ENCODE measurements at places on chromosomes 5 and 9. TPM values are rescaled to one million over a fixed set of nuclear protein-coding genes. Genes with fewer than 3 reads are reported as not detected.

DNA sequence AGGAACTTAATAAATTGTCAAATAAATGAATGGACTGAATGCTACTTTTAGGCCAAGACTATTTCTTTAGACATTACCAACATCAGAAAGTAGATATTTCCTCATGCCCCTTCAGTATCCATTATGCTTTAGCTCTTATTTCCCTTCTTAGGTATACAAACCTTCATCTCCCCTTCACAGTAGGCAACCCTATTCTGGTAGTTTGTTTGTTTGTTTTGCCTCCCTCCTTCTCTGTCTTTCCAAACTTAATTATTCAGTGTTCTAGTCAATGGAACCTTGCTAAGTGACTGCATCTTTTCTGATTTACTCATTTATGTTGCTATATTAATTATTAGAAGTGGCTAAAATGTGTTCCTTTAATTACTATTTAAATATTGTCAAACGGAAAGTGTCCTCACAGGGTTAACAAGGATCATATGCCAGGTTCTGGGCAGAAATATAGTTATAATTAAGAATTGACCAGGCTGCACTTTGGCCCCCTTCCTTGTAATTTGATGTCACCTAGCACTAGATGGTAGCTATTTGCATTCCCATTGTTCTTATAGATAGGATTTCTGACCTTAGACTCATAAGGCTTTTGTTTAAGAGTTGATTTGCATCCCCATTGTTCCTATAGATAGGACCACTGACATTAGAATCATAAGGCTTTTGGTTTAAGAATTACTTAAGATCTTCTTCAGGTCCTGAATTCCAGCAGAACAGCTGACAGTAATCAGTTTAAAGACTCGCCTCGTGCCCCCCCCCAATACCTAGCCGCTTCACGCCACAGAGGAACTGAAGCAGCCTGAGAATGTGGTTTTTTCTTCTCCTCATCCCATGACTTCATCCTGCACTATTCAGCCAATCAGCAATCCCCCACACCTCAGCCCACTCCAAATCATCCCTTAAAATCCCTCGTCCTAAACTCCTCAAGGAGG lies 84.4 kb upstream of the NUDT12 start:
- no peak for DNase-seq

DNA sequence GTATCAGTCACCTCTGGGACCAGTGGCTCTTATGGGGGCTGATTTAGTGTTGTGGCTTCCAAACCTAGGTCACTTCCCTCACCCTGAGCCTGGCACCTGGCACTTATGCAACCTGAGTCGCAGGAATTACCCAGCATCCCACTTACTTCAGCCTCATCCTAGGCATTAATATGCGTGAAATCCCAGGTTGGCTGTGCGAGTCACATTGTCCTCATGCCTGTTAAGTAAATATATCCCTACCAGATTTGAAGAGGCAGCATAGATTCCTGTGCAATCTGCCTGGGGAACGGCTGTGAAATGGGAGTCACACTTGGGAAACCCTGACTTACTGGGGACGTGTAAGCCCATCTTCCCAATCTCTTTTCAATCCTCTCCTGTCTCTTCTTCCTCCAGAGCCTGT lies 42.7 kb upstream of the AKNA start:
- no peak for DNase-seq

Gene CDH10
- total RNA-seq, result not detected

DNA sequence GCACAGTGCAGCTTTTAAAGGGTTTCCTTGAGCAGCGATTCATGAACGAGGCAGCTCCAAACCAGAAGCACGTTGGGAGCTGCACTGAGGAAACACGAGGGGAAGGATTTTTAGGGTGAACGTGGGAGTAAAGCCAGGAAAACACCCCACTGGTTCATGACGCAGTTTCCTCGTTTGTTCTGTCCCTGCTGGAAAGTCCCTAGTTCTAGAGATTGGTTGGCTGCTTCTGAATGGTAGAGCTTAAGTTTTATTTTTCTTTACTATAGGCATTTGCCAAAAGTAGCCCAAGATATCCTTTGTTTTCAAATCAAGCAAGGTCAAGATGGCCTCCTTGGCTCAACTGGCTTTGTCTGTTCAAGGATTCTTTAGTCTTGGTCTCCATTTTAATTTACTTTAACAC lies 116.5 kb upstream of the CACNA1B start:
- DNase-seq, result no peak

Gene SLC25A2
- total RNA-seq, result 0.38 TPM

GRCh38 chr5:78000191-78000590 lies 224.1 kb upstream of the TBCA start:
- DNase-seq, result no peak

GRCh38 chr9:93256878-93257807 lies 73.2 kb downstream of the WNK2 start:
- DNase-seq, result peak; percentile 9

Gene TBC1D2
- total RNA-seq, result 11.0 TPM

Gene AJM1
- 8.7 TPM for total RNA-seq

- DNase-seq, result no peak
These were observed 110.1 kb downstream of the HACD4 start for GRCh38 chr9:20921362-20921761.

GRCh38 chr5:82641331-82642003 lies 363.3 kb upstream of the RPS23 start:
- DNase-seq, result peak; percentile 19
